Lower lobe of right lung (tissue), 2 donors: ENCODE measurements at places on chromosomes 2 and 18. TPM values are rescaled to one million over a fixed set of nuclear protein-coding genes. Genes with fewer than 3 reads are reported as not detected.
A peak's percentile ranks its signal among the peaks of the same experiment; 100 is the strongest.

GRCh38 chr2:34447097-34447496 is 848.0 kb upstream of the FAM98A start:
- no peaks in the 10 kb centered on the region for H3K27me3 ChIP-seq
- no peak for DNase-seq
- H3K4me1 ChIP-seq: no peaks in the 10 kb centered on the region
- H3K4me3 ChIP-seq: no peak overlapping the region
- no peak overlapping the region for H3K27ac ChIP-seq

TRIM54 gene
- not detected for total RNA-seq

DNA sequence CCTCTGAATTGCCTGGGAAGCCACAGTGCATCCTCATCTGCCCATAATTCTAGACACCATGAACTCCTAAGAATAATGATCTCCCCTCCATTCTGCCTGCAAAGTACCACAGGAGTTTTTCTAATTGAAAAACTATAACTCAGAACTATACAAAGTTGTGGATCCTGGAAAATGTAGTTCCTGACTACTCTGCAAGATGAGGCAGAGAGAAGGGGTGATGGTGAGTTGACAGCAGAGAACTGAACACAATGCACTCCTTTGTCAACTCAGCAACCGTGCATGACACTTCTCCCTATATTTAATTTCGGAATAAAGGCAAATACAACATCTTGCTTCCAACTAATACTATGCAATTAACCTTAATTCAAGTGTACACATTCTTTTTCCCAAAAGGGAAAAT is 471.1 kb upstream of the FAM98A start:
- no peaks in the 10 kb centered on the region for H3K36me3 ChIP-seq
- no peak for DNase-seq
- no peaks in the 10 kb centered on the region for H3K4me1 ChIP-seq
- H3K4me3 ChIP-seq: no peak overlapping the region
- H3K27ac ChIP-seq: no peak overlapping the region

- peak overlapping the region; percentile 86 for H3K27ac ChIP-seq
- H3K36me3 ChIP-seq: peaks cover 23% of the 10 kb centered on the region
- H3K4me1 ChIP-seq: peaks cover 15% of the 10 kb centered on the region
- peak overlapping the region; percentile 69 for H3K4me3 ChIP-seq
- no peak for DNase-seq
Measured at GRCh38 chr2:100563407-100564247, 834 bp downstream of the PDCL3 start.

DNA sequence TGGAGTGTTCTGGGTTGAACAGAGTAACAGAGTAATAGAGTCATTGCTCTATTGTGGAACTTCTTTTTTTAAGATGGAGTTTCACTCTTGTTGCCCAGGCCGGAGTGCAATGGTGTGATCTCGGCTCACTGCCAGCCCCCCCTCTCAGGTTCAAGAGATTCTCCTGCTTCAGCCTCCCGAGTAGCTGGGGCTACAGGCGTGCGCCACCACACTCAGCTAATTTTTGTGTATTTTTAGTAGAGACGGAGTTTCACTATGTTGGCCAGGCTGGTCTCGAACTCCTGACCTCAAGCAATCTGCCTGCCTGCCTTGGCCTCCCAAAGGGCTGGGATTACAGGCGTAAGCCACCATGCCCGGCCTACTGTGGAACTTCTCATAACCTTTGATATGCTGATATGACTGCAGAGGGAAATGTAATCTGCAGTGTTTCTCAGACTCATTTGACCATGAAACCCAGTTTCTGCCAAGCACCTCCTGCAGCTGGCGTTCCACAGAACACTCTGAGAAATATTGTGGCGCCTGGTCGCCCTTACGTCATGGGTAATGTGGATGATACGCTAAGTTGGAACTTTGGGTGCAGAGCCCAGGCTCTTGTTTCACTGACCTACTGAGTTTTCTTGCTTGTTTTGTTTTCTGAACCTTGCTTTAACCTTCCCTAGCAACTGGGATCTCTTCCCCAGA is 213.8 kb downstream of the BCL2 start:
- no peak for DNase-seq
- H3K27ac ChIP-seq: no peak overlapping the region
- H3K36me3 ChIP-seq: no peaks in the 10 kb centered on the region
- H3K4me1 ChIP-seq: no peaks in the 10 kb centered on the region

DNA sequence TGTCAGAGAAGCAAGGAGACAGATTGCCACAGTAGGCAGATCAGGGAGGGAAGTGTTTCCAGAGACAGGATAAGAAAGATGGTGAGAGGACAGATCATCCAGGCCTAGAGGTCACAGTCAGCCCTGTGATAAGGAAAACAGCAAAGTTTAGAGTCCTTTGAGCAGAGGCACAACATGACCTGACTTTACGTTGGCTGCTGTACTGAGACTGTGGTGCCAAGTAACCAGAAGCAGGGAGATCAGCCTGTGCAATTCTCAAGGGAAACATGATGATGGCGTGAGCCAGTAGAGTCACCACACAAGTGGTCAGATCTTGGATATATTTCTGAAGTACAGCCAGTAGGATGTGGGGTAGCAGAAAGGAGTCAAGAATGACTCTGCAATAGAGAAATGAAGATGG is 43.7 kb downstream of the SMC6 start:
- no peaks in the 10 kb centered on the region for H3K27me3 ChIP-seq
- peaks cover 79% of the 10 kb centered on the region for H3K36me3 ChIP-seq
- no peaks in the 10 kb centered on the region for H3K4me1 ChIP-seq
- no peak overlapping the region for H3K4me3 ChIP-seq

EVX2 gene
- not detected for total RNA-seq

GRCh38 chr2:64804651-64805050 is 150.9 kb upstream of the SERTAD2 start:
- no peak for DNase-seq
- H3K4me1 ChIP-seq: no peaks in the 10 kb centered on the region
- H3K36me3 ChIP-seq: no peaks in the 10 kb centered on the region
- H3K27me3 ChIP-seq: no peaks in the 10 kb centered on the region
- H3K27ac ChIP-seq: no peak overlapping the region
- no peak overlapping the region for H3K4me3 ChIP-seq

DNA sequence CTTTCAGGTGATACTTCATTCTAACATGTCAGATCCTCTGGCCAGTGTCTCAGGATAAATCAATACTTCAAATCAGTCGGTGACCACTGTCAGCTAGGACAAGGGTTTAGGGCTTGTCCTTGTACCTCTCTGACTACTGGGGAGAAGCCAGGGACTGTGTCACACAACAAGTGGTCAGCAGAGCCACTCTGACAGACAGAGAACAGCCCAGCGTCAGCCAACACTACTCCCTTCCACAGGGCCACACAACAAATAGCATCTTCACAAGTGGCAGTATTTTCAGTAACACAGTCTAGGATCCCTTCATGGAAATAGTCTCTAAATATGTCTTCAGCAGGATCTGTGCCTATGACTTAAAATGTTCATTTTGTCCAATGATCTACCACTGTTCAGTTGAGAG is 14.2 kb downstream of the FLACC1 start:
- H3K27ac ChIP-seq: no peak overlapping the region
- no peaks in the 10 kb centered on the region for H3K36me3 ChIP-seq
- no peaks in the 10 kb centered on the region for H3K27me3 ChIP-seq
- H3K4me1 ChIP-seq: no peaks in the 10 kb centered on the region
- no peak for DNase-seq

CTAGE1 gene
- total RNA-seq: not detected
